Stimulated activated CD4-positive, alpha-beta T cell treated with anti-CD3 and anti-CD28 coated beads, TNF-alpha, amount 100 ng/mL, for 4 hours (primary cell): ENCODE measurements at places on chromosomes 3 and 15.

DNA sequence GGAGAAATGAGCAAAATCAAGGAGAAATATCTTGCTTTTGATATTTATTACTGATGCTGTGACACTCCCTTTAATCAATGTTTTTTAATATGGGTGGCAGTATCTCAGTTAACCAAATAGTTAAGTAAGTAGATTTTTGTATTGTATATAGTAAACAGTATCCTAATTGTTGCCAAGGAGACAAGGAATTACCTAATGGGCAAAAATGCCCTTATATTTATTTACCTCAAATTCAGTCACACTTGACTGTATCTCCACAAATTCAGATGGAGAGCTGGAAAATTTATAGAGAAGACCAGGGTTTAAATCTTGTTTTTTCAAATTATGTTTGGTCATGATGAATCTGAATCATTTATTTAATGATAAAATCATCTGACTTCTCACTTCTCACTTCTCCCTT is 3.6 kb upstream of the CHD2 start:
- DNase-seq, result no peak

GRCh38 chr15:87245592-87245991 is 1010.9 kb downstream of the NTRK3 start:
- no peak for DNase-seq

GRCh38 chr3:11273891-11274291 is 1.7 kb downstream of the ATG7 start:
- DNase-seq, result no peak

GRCh38 chr3:5005367-5005766 is 26.1 kb downstream of the BHLHE40 start:
- DNase-seq, result no peak

DNA sequence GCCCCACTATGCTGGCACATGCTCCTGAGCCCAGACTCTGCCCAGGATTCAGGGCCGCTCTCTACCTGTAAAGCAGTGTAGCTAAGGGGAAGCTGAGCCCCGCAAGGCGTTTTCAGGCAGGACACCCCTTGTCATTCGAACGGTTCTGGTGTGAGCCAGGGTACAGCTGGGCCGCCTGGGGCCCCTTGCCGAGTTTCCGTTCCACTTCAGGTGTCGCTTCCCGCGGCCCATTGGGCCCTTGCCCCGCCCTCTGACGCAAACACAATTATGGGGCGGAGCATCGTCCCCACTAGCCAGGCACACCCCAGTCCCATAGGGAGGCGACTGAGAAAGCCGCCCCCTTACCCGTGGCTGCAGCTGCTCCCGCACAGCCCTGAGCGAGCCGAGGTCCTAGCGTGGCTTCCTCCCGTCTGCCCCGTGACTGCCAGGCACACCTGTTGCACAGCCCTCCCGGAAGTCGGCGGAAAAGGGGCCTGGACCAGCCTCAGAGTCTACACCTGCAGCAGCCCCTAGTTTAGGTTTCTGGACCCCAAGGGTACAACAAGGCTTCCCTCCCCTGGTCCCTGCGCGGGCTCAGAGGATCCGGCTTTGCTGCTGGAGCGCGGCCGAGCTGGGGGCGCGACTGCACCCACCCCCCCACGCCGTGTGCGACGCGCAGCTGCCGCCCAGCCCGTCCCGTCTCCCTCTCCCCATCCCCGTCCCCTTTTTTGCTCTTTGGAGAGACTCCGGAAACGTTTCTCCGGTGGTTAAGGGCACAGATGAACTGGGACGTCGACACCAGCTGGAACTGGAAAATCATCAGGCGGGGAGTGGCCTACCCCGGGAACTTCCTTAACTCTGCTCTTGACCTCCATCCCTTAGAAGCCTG is at the start of gene PLSCR2:
Gene PLSCR2, minus strand, starts transcription at position 412 of the 868 bp plus-strand sequence. CDS start 9,657 bp downstream, outside the sequence.
- DNase-seq, result peak; percentile 43

- no peak for DNase-seq
These were observed 373.4 kb downstream of the OCA2 start for GRCh38 chr15:27725731-27726130.

DNA sequence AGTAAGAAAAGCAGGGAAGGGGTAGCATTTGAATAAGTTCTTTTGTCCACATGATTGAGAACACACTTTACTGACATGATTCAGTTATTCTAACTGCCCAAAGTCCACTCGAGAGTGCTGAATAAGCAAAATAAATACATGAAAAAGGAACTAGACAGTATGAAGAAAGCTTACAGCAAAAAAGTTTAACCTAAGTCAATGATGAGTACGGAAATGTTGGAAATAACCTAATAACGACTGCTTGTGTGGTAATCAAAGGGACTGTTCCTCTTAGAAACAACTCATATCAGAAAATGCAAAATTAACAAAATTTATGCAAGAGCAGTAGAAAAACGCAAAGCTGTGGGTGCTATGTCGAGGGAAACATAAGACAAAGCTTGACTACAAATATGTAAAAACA is 36.6 kb downstream of the DMXL2 start:
- DNase-seq, result no peak

DNA sequence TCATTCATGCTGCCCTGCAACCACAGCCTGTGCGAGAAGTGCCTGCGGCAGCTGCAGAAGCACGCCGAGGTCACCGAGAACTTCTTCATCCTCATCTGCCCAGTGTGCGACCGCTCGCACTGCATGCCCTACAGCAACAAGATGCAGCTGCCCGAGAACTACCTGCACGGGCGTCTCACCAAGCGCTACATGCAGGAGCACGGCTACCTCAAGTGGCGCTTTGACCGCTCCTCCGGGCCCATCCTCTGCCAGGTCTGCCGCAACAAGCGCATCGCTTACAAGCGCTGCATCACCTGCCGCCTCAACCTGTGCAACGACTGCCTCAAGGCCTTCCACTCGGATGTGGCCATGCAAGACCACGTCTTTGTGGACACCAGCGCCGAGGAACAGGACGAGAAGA is 4.7 kb downstream of the TRIM42 start:
- no peak for DNase-seq

DNA sequence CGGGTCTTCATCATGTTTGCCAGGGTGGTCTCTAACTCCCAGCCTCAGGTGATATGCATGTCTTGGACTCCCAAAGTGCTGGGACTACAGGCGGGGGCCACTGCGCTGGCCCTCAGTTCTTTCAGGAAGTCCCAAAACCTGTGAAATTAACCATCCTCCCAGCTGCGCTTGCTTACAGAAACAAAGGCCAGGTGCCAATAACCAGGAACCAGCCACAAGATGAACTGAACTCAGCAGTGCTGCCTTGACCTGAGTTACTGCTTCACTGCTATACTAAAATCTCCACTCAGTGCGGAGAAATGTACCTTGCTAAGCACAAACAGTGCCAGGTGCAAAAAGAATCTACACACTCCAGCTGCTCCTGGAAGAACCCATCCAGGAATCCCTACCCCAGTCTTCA is 3.9 kb upstream of the GCHFR start:
- no peak for DNase-seq

DNA sequence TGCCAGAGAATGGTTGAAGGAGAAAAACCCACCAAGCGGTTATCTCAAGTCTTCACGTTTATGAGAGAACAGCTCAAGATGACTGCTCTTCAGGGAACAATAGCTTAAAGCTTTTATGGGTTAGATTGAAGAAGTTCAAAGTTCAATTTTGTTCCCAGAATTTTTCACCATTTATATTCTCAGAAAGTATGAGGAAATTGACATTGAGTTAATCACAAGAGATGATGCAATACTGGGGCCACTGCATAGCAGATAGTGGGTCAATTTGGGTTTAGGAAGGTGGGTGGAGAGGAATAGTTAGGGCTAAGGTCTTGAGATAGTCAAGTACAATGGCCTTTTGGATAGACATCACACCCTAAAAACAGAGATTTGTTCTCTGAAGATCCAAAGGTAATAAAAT is 539.3 kb downstream of the SQOR start:
- no peak for DNase-seq

DNA sequence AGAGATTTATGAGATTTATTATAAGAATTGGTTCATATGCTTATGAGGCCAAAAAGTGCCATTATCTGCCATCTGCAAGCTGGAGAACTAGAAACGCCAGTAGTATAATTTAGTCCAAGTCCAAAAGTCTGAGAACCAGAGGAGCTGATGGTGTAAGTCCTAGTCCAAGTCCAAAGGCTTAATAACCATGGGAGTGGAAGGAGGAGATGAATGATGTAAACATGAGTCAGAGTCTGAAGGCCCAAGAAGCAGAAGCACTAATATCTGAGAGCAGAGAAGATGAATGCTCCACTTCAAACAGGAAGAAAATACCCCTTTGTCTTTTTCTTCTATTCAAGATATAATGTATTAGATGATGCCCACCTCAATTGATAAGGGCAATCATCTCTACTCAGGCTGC is 185.7 kb downstream of the CGGBP1 start:
- no peak for DNase-seq

DNA sequence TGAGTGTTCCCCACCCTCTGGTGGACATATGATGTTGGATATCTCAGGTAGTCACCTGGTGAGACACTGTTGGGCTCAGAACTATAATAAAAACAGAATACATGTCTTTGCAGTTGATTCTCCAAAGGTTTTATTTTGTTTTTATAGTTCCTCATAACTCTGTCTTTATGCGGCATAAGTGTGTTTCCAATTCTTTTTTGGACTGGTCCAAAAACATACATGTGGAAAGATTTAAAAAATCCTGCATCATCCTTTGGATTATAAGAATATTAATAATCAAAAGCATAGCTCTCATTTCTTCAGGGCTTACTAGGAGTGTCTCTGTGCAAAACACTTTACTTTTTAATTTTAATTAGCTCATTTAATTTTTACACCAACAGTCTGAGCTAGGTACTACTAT is 71.0 kb upstream of the ANKRD34C start:
- DNase-seq, result no peak

- DNase-seq, result no peak
These were observed 26.1 kb downstream of the RPL39L start for GRCh38 chr3:187112934-187113793.

DNA sequence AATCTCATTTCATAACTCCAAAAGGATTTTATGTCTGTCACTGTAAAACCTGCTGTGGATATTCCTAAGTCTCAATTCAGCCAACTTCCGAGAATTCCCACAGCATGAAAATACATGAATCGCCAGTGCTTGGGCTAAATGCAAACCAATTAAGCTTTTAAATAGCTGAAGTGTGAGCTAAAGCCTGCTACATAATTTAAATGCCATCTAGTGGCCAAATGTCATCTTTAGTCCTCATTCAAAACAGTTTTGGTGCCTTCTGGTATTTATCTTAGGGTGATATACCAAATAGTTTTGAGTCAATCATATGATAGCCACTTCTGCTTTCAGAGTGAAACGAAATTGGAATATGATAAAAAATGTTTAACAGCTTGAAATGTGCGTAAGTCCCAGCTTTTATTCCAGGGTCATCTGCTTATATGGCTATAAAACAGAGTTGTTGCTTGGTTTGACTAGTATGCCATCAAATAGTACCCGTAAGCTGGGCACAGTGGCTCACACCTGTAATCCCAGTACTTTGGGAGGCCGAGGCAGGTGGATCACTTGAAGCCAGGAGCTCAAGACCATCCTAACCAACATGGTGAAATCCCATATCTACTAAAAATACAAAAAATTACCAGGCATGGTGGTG is 41.8 kb upstream of the CCNL1 start:
- no peak for DNase-seq

- DNase-seq, result no peak
These were observed 35.3 kb downstream of the CEP152 start for GRCh38 chr15:48775546-48775945.

DNA sequence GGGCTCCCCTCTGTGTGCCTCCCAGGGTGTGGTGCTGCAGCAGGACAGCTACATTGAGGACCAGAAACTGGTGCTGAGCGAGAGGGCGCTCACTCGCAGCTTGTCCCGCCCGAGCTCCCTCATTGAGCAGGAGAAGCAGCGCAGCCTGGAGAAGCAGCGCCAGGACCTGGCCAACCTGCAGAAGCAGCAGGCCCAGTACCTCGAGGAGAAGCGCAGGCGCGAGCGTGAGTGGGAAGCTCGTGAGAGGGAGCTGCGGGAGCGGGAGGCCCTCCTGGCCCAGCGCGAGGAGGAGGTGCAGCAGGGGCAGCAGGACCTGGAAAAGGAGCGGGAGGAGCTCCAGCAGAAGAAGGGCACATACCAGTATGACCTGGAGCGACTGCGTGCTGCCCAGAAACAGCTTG is 53.7 kb downstream of the KLHL25 start:
- DNase-seq, result no peak

GRCh38 chr15:92809880-92810361 is 90.2 kb upstream of the CHD2 start:
- no peak for DNase-seq

DNA sequence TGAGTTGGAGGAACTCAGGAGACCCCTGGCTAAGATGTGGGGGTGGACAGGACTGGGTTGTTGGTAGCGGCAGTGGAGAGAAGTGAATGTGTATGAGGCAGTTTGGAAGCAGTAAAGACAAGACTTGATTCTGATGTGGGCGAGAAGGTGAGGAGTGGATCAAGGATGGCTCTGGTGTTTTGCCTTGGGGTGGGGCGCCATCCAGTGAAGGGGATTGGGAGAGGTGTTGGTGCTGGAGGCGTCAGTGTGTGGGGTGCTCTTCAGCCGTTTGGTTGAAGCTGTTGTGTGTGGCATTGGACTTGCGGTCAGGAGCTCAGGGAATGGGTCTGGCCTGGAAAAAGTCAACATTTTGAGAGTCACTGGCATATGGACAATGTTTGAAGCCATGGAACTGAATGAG is 13.3 kb downstream of the FAN1 start:
- DNase-seq, result no peak

- no peak for DNase-seq
These were observed 186.7 kb upstream of the SLC2A2 start for GRCh38 chr3:171213178-171213577.

DNA sequence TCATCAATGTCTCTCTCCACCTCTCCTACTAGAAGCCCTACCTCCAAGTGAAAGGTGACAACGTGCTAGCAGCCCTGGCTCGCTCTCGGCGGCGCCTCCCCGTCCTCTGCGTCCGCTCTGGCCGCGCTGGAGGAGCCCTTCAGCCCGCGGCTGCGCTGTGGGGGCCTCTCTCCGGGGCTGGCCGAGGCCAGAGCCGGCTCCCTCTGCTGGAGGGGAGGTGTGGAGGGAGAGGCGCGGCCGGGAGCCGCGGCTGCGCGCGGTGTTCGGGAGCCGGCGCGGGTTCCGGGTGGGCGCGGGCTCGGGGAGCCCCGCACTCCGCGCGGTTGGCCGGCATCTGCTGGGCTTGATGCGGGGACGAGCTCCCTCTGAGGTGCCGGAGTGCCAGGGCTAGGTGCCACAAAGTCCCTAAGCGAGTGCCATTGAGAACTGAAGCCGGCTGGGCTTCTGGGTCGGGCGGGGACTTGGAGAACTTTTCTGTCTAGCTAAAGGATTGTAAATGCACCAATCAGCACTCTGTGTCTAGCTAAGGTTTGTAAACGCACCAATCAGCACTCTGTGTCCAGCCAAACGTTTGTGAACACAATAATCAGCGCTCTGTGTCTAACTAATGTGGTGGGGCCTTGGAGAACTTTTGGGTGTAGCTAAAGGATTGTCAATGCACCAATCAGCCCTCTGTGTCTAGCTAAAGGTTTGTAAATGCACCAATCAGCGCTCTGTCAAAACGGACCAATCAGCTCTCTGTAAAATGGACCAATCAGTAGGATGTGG is 84.8 kb upstream of the ARRDC4 start:
- no peak for DNase-seq

GRCh38 chr15:99070208-99070607 is 34.7 kb upstream of the SYNM start:
- no peak for DNase-seq

GRCh38 chr15:56343879-56344278 is 21.3 kb upstream of the TEX9 start:
- DNase-seq, result no peak

GRCh38 chr15:91801836-91802534 is 51.5 kb upstream of the SLCO3A1 start:
- no peak for DNase-seq

GRCh38 chr3:141623691-141624090 is 114.4 kb upstream of the RNF7 start:
- DNase-seq, result no peak
